ENCODE measurements at places on chromosomes 1 and 21.

GRCh38 chr1:93679546-93679945 lies 2.1 kb downstream of the BCAR3 start:
- DNase-seq = no peak

- no peak for DNase-seq
Observed at GRCh38 chr1:25064465-25065240, 134.6 kb upstream of the RUNX3 start.

DNA sequence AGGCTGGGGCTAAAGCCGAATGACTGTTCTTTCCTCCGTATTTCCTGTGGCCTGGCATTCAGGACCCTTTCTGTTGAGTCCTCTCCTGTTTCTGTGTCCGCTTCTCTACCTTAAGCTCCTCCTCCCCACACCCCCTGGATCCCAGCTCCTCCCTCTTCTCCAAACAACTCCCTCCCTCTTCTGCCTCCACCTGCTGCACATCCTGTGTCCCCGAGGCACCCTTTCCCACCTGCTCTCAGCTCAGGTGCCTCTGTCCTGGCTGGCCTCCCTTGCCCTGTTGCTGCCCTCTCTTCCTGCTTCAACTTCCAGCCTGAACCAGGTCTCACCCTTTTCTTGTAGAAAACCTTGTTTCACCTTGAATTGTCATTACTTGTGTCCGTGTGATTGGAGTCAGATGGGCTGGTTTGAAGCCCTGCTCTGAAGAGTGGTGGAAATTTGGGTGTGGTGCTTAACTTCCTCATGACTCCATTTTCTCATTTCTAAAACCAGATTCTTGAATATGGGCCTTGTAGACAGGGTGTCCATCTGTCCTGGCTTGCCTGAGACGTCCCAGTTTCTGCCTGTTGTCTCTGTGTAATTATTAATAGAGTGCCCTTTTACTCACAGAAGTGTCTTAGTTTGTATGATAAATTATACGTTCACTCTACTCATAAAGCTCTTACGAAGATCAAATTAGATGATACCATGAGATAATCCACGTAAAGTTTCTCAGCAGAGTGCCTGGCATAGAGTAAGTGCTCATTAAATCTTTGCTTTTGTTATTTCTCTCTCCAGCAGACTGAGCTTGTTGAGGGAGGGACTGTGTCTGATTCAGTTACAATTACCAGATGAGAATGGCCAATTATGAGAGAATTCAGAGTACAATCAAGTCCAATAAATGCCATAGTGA lies 58.9 kb upstream of the TRABD2B start:
- DNase-seq = no peak

DNA sequence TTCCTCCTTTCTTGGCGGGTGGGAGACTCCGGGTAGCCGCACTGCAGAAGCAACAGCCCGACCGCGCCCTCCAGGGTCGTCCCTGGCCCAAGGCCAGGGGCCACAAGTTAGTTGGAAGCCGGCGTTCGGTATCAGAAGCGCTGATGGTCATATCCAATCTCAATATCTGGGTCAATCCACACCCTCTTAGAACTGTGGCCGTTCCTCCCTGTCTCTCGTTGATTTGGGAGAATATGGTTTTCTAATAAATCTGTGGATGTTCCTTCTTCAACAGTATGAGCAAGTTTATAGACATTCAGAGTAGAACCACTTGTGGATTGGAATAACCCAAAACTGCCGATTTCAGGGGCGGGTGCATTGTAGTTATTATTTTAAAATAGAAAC lies 2.5 kb downstream of the OLIG2 start:
- DNase-seq = no peak

Measured in occipital lobe (tissue), 3 donors.